ENCODE measurements at places on chromosomes 4 and X. TPM values are rescaled to one million over a fixed set of nuclear protein-coding genes. Genes with fewer than 3 reads are reported as not detected.

NSUN7 gene
- under 0.01 TPM for total RNA-seq

SOX3 gene
- total RNA-seq = not detected

USP11 gene
- total RNA-seq = 55.6 TPM

NMU gene
- not detected for total RNA-seq

PABPC5 gene
- 2.5 TPM for total RNA-seq

ENOX2 gene
- total RNA-seq = 6.2 TPM
